ENCODE measurements at places on chromosomes 16 and 17.

DNA sequence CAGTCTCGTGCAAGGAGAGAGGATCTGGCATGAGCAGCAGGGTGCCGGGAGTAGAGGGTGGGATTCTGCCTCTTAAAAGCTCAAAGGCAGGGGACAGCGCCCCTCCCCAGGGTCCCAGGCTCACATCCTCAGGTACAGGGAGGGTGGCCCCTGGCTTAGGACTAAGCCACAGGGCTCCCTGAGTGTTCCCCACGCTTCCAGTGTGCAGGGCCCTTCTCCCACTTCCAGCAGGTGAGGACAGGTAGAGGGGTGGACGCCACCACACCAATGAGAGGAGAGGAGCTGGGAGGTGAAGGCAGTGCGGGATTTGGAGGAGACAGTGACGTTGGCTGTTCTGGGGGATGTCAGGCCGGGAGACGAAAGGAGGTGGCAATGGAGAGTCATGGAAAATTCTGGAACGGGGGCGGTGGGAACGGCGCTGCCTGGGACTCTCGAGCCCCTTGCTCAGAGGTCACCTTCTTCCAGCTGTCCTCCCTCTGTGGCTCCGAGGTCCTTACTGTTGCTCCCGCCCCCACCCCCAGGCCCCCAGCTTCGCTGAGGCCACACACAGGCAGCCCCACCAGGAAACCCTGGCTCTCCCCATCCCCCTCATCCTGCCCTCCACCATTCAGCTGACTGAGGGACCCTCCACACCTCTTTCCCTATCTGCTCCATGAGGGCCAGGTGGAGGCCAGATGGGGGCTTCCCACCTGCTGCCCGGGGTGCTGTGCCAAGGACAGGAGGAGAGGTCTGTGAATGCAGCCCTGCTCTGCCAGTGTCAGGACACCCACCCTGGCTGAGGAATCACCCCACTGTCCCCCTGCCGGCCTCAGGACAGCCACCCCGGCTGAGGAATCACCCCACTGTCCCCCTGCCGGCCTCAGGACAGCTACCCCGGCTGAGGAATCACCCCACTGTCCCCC, 57.7 kb upstream of the ACSF3 start:
- no peak for DNase-seq

DNA sequence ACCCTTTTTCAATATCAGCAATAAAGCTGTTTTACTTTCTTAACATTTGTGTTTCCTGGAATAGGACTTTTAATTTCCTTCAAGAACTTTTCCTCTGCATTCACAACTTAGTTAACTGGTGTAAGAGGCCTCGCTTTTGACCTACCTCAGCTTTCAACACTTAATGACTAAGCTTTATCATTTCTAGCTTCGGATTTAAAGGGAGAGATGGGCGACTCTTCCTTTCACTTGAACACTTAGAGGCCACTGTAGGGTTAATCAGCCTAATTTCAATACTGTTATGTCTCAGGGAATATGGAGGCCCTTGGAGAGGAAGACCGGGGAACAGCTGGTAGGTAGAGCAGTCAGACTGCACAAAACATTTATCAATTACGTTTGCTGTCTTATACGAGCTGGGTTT, 4.7 kb downstream of the SYNRG start:
- no peak for DNase-seq

- no peak for DNase-seq
Measured at GRCh38 chr16:56300242-56300623, 108.9 kb downstream of the GNAO1 start.

DNA sequence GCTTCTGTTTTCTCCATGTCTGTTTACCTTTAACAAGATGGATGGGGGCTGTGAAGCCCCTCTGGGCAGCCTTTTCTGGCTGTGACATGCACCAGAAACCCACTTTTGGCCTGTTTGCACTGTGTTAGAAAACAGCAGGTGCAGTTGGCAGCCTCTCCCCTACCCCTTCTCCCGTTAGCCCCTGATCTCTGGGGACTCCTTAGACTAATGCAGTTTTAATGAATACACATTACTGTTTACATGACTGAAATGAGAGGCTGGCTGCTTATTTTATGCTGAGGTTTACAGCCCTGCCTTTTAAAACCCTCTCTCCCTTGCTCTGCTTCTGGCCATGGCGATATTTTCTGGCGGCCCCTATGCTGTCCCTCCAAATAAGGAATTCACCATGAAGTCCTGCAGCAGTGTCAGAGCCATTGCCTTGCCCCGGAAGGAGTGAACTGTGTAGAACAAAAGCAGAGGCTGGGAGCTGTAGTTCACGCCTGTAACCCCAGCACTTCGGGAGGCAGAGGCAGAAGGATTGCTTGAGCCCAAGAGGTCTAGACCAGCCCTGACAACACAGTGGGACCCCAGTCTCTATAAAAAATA, 79.3 kb downstream of the PRKCB start:
- no peak for DNase-seq

- DNase-seq: no peak
Measured at GRCh38 chr16:79130616-79131015, 469.9 kb downstream of the MAF start.

DNA sequence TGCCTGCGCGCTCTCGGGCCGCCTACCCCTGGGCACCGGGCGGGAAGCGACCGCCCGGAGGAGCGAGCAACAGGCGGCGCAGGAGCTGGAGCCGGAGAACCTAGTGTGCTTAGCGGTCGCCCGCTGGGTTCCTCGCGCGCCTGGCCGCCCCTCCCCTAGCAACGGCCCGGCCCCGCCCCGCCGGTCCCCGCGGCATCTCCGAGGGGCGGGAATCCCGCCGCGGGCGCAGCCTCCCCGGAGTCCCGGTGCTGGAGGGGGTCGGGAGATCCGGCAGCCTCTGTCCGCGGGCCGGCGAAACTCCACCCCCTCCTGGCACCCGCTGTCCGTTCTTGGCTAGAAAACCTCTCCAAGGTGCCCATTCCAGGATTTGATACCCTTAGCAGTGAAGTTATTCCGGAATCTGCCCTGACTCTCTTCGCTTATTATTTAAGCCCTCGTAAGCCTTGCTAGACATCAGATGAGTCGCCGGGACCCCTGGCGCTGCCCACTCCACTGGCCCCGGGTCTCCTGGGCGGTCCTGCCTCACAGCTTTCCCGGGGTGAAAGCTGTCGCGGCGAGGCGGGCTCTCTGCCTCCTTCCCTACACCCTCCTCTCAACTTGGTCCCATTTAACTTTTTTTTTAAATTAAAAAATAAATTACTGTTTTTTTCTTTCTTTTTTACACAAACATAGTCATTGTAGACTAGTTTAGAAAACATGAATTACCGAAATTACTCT, at the start of gene RPRML:
Gene RPRML (minus strand): TSS at position 107 of the 717 bp plus-strand sequence. CDS start 246 bp downstream, outside the sequence.
- no peak for DNase-seq

DNA sequence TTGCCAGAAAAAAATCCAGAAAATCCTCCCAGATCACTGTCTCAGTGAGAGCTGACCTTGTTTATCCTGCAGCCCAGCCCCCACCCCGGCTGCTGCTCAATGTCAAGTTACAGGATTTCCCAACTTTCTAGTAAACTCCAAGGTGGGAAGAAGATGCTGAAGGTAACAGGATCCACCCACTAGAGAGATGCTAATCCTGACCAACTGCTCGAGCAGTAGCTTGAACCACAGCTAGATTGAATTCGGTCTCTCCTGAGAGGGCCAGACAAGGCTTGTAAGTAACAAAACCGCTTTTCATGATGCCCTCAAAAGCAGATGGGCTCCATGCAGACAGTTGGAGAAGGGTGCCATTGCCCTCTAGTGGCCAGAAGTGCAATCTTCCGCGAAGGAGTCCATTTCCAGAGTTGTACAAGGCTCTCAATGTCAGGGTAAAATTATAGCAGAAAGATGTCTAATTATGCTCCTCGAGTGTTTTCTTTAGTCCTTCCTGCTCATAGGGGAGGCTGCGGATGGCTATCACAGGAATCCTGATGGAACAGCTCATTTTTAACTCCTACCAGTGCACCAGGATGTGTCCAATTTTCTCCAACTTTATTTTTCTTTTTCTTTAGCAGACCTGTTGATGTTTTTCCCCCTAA, 3.9 kb downstream of the CDH11 start:
- DNase-seq: no peak

- no peak for DNase-seq
Measured at GRCh38 chr17:80892900-80893603, 98.6 kb upstream of the CHMP6 start.

GRCh38 chr16:58459344-58460218, 40.4 kb upstream of the NDRG4 start:
- peak; percentile 30 for DNase-seq

GRCh38 chr17:57294629-57295501, 38.5 kb downstream of the MSI2 start:
- no peak for DNase-seq

- no peak for DNase-seq
Measured at GRCh38 chr16:50797456-50797855, 55.6 kb downstream of the CYLD start.

DNA sequence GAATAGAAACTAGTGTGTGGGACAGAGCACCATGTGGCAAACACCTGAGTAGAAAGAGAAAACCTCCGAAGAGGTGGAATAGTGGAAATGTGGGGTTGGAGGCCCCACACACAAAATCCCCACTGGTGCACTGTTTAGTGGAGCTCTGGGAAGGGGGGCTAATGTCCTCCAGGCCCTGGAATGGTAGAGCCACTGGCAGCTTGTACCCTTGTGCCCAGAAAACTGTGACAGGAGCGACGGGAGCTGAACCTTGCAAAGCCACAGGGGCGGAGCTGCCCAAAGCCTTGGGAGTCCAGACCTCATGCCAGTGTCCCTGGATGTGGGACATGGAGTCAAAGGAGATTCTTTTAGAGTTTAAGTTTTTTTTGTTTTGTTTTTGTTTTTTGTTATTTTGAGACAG, 50.6 kb downstream of the RNF112 start:
- DNase-seq: no peak

DNA sequence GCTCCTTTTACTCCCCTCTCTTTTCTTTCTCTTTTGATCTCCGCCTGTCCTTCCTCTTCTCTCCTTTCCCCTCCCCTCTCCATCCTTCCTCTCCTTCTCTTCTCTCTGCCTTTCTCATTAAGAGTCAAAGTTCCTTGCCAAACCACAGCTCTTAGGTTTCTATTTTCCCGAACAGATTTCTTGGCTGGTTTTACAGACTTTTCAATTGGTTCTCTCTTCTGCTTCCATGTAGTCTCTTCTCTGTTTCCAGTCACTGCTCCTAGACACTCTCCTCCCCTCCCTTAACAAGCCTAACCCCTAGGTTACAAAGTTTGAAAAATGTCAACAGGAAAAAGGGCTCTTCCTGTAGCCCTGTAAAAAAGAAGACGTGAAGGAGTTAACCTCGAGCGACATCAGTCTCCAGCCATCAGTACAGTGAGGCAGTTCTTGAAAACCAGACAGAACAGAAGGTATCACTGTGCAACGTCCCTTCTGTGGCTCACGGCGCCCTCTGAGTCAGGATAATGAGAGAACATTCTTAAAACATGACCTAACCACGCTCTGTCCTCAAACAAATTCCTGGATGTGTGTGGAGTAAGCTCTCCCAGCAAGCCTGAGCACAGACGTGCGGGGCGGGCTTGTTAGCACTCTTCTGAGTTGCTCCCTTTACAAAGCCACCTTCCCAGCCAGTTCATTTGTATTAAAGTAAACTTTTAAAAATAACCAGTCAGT, 11.6 kb upstream of the MARCHF10 start:
- no peak for DNase-seq

DNA sequence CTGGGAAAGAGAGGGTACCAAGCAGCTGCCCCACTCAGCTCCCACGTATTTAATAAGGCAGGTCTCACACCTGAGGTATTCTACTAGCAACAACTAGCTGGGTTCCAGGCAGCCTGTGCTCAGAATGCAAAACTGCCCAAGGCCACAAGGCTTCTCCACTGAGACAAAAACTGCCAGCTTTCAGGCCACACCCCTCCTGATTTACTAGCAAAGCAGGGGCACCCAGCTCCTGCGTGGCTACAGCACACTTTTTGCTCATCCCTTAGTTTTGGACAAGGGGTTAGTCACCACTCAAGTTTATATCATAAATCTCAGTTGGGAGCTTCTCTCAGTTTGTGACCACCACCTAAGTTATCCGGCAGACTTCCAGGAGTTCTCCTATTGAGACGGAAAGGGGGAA, 494.6 kb downstream of the CDH11 start:
- no peak for DNase-seq

DNA sequence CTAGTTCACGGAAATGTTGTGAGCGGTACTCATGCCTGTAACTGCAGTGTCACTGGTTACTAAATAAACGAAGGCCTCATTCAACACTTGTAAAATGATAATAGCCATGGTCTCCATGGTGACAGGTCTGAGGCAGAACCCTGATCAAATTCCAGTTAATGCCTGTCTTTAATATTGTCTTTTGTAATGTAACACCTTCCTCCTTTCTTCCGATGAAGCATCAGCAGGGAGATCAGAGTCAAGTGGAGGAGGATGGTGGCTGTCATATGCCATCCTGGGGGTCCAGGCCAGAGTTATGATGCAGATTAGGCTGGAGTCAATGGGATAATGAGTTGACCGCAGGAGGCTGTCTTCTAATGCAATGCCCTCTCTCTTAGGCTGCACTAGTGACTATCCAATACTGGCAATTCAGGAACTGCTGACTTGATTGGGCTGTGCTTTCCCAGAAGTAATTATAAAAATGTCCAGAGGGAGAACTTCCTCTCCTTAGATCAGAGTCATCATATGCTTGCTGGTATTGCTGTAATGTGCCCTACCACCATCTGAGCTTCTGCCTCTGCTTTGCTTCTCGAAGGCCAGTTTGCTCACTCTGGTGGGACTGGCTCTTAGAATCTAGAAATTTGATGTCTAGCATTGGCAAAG, 419.1 kb downstream of the CA10 start:
- DNase-seq: no peak

DNA sequence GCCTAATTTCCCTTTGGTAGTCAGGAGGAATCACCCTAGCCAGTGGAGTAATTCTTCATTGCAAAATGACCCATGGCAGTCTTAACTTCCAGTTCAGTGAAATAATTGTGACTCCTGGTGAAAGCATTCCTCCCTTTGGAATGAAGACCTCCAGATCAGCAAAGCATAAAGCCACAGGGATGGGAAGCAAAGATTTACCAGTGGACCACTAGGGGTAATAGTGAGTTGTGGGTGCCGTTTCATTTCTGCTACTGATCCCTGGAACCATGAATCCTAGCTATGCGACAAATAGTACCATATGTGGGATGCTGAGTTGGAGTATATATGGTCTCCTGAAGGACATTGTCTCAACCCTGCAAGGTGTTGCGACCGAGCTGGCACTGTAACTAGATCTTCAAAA, 13.7 kb downstream of the DYNLL2 start:
- no peak for DNase-seq

DNA sequence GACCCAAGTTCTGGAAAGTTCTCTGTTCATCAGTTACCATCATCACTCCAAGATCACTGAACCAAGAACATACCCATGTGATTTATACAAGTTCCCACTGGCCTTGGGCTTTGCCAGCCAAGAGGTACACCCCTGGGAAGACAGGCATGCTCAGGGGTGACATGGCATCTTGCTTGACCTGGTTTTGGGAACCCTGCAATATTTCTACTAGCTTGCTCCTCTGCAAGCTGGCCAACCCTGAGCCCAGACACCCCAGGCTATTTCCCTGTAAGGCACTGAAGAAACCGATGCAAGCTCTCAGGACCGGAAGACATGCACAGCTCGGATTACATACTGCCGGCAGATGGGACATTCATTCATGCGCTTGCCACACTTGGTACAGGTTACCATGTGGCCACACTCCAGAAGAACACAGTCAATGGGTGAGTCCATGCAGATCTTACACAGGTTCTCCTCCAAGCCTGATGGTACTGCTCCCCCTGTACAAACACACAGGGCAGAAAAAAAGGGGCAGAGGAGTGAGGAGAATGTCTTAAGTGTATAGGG, 31.4 kb downstream of the LIG3 start:
- DNase-seq: no peak

GRCh38 chr16:1545044-1546040, 11.9 kb downstream of the TMEM204 start:
- no peak for DNase-seq

- no peak for DNase-seq
Measured at GRCh38 chr17:40608061-40608581, 39.5 kb downstream of the SMARCE1 start.
